CD4-positive, alpha-beta T cell treated with Interleukin-4 for 4 hours (primary cell): ENCODE measurements at places on chromosomes 5 and 9.

DNA sequence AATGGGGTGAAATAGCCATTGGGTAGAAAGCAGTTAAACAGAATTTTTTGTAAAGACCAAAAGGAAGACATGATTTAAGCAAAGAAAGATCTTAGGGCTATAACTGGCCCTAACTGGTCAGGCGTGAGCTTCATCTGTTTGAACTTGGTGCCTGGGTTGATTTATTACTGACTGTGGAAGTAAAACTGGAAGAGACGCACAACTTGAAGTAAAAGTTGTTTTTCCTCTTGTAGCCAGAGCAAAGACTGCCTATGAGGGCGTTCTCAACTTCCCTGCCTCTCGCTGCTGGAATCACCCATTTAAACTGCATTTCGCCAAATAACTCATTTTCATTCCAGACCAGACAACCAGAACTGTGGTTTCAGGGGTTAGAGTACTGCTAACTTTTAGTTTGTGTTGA, 1.5 kb downstream of the THBS4 start:
- no peak for DNase-seq

DNA sequence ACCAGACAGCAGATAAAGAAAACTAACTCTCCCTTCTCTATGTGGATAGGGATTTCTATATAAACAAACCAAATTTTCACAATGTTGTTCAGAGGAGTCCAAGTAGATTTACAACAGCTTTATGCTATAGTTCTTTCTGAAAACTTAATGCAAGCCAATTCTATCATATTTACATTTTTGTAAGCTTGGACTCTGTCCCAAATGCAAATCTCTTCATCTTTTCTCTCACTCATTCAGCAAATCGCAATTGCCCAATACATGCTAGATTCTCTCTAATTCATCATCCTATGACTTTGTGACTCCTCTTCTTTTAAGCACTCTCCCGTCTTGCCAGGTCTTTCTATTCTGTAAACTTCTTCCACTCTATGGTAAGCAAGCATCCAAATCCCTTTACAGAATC, 39.1 kb upstream of the UGT3A2 start:
- no peak for DNase-seq

DNA sequence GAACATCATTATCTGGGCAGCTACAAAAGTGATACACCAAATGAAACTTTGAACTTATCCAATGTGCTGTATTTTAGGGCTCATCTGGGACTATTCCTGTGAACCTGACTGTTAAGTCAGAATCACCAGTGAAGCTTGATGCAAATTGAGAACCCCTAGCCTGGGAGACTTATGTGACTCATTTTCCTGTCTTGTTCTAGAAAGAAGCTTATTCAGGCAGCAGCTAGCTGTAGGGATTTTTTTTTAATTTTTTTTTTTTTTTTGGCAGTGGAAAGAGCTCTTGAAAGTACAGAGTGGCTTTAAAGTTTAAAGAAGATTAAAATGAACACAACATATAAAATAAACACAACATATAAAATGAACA, 81.1 kb upstream of the TNFAIP8 start:
- peak; percentile 91 for DNase-seq

DNA sequence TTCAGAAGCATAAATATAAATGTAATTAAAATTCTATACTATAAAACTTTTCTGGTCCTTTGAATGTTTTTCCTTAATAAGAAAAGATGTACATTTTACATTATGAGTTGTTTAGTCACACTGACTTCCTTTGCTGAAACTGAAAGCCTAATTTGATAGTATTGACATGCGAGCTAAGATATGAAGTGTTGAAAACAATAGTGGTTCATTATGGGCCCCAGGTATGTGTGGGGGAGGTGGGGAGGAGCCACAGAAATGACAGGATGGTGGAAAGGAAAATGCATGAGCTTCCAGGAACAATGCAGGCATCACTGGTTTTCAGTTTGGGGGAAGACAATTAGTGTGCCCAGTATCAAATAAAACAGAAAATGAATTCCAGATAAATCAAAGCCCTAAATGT, 35.4 kb upstream of the RLN1 start:
- DNase-seq, result no peak

DNA sequence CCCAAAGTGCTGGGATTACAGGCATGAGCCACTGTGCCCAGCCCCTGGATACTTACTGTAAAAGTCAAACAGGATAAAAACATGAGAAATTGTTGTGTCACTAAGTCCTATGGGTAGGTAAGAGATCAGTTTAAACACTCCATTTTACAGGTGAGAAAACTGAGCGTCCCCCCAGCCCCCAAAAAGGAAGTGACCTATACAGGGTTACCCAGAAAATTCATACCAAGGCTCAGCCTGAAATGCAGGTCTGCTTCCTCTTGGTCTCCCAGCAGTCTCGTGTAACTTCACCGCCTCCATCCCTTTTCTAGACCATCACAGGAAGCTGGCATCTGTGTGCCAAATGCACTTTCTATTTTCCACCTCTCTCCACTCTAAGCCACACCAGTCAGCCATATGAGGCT, 57.2 kb downstream of the TMOD1 start:
- DNase-seq, result no peak

DNA sequence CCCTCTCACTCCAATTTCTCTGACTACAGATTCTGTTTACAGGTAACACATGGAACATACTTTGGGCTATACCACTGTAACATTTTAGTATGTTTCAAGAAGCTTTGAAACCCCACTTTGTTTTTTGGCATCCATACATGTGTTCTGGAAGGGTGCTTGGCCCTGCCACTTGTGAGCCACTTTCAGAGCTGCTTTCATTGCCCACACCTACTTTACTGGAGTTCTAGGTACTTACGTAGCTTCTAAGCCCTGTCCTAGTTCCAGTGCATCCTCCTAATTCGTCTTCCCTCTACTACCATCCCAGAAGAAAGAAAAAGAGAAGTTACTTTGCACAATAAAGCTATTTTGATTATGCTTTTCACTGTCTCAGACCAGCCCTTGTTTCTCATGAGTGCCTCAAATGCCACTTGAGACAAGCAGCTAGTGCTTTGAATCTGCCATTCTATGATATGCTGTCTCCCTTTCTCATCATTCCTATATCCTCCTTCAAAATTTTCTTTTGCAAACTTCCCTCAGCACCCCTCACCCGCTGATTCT, 26.5 kb upstream of the C5orf47 start:
- no peak for DNase-seq

GRCh38 chr5:36685631-36686288, 79.4 kb downstream of the SLC1A3 start:
- no peak for DNase-seq

DNA sequence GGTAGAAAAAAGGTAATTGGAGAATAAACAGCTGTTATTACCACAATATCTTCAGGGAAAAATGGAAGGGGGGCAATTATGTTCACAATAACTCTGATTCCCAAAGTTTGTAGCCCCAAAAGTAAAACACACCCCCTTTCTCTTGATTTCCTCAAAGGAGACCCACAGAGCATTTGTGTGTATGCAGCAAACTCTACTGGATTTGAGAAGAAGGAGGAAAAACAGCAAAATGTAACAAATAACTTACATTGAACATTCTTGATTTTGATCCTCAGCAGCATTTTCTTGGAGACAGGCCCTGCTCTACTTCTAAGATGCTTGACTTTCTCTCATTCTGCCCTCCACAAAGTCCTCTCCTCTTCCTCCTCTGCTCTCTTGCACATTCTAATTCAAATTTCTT, 420.8 kb upstream of the EDIL3 start:
- no peak for DNase-seq

DNA sequence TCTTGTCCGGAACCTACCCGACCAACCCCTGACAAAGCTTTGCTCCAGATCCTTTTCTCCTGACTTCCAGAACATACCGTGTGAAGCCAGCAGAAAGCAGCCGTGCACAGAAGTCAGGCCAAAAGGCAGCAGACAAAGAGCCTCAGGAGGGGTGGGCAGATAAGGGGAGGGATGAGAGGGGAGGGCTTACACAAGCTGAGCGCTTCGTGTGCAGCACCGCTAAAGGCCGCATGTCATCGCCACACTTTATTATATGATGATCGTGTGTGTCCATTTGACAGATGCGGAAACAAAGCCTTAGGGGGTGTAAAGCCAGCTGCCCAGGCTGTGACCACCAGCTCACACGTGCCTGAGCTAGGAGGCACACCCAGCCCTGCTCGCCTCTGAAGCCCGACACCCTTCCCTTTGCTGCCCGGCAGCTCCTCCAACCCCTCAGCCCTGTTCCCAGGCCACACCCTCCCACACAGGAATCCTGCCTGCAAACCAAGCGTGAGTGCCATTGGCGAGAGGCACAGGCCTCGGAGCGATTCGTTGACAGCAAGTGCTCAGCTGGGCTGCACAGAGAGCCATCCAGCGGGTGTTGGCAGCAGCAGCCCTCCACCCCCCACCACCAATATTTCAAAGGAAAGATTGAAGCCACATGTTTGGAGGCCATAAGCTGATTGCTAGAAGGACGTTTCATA, 170.5 kb upstream of the SMIM23 start:
- DNase-seq, result no peak

DNA sequence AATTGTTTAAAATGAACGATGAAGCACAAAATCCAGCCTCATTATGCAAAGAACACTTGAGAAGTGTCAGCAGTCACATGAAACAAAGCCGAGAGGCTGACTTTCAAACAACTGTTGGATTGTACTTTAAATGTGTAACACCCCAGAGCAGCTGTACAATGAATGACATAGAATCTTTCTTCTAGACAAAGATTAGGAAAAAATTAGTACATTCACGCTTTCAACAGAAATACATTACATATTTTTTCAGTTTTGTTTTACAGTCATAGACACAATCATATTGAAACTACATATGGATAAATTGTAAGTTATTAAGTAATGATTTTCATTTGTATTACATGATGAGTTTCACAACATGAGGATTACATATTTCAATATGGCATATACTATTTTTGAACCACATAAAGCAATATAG, 10.6 kb upstream of the AGXT2 start:
- no peak for DNase-seq

GRCh38 chr5:27144456-27144855, 106.1 kb upstream of the CDH9 start:
- DNase-seq, result no peak

DNA sequence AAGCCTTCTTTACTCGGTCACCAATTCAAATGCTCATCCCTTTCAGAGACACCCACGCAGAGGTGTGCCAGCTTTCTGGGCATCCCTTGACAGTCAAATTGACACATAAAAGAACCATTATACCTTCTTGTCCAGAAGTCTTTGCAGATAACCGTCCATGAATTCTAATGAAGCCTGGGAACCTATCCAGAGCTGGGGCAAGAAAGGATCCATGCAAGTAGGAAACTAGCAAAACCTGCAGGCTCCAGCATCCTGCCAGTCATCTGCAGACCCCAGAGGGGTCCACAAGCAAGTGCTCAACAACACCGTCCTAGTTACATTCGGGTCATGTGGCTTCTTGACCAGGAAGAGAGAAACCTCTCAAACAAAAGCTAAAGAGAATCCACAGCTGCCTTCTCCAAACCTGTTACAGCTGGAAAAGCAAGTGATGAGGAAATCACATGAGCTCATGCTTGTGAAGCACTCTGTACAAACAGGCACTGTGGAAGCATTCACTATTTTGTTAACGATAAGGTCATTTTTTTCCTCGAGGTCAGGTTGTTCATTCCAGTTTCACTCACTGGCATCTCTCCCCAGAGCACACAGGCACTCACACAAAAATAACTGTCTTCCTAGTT, 80.2 kb upstream of the DMRT1 start:
- DNase-seq, result no peak

DNA sequence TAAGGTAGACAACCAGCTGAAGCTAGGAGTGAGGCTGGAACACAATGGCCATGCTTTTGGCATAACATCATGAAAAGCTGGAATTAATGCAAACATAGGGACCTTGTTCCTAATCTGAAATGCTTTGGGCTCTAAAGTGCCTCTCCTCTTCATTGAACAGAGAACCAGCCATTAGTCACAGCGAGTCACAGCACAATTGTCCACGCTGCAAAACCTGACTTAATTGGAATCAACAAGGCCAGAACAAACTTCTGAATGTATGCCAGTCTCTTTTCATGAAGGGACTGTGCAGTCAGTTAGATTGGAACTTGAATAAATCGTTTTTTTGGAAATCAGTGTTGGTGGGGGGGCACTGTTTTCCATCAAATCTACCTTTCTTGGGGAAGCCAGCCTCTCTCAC, 96.5 kb downstream of the JAKMIP2 start:
- no peak for DNase-seq

DNA sequence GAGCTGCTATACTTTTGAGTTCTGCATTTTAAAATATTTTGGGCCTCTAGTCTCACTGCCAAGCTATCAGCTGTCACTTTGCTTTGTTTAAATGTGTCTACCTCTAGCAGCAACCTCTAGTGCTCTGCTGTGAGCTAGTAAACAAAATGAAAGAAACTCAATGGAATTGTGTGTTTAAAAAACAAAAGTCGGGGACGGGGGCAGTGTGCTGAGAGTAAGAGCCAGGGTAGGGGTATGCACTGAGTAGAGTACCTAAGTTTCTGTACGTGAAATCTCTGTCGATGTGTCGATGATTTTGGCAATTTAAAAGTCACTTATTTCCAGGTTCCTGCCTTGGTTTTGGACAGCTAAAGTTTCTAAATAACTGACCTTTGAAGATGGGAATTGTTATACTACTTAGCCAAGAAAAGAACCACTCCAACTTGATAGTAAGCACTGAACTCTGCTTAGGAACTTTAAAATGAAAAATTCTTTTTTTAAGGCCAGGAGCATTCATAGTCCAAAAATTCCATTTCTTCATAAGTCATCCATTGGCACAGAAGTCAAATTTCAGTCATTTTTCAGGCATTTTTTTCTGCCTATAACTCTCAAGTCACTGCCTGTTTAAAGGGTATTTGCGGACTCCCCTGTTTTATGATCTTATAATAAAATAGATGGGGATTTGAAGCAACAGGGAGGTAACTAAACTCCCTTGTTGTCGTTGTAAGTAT, 111.5 kb downstream of the SAXO1 start:
- DNase-seq, result no peak

- peak; percentile 13 for DNase-seq
Measured at GRCh38 chr5:122192497-122193496, 63.5 kb downstream of the ZNF474 start.

DNA sequence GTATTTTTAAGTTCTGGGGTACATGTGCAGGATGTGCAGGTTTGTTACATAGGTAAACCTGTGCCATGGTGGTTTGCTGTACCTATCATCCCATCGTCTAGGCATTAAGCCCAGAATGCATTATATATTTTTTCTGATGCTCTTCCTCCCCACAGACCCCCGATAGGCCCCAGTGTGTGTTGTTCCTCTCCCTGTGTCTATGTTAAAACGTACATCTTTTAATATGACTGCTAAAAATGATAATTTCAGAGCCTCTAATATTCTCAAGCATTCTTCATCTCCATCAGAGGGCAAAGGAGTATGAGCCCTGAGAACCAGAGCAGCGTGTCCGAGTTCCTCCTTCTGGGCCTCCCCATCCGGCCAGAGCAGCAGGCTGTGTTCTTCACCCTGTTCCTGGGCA, at the start of gene OR1J2:
Gene OR1J2 (plus strand): TSS at position 301 of the 400 bp plus-strand sequence. CDS start 0 bp downstream, at position 301.
- no peak for DNase-seq

DNA sequence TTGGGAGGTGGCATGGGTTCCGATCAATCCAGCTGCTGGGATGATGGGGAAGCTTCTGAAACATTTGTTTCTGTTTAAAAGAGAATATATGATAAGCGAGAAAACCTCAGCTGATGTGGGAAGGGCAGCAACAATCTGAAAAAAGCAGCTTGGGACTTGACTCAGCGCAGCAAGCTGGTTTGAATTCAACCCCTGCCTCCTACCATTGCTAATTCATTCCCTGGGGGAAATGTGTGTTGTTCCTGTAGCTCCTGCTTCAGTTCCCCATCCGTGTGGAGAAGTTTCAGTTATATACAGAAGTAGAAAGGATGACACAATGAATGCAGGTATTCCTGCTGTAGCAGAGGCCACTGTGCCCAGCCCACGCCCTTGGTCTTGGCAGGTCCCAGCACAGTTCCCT, 145.1 kb downstream of the NXNL2 start:
- DNase-seq, result no peak
